ENCODE measurements at places on chromosomes 3 and 15. TPM values are rescaled to one million over a fixed set of nuclear protein-coding genes. Genes with fewer than 3 reads are reported as not detected.
A peak's percentile ranks its signal among the peaks of the same experiment; 100 is the strongest.

DNA sequence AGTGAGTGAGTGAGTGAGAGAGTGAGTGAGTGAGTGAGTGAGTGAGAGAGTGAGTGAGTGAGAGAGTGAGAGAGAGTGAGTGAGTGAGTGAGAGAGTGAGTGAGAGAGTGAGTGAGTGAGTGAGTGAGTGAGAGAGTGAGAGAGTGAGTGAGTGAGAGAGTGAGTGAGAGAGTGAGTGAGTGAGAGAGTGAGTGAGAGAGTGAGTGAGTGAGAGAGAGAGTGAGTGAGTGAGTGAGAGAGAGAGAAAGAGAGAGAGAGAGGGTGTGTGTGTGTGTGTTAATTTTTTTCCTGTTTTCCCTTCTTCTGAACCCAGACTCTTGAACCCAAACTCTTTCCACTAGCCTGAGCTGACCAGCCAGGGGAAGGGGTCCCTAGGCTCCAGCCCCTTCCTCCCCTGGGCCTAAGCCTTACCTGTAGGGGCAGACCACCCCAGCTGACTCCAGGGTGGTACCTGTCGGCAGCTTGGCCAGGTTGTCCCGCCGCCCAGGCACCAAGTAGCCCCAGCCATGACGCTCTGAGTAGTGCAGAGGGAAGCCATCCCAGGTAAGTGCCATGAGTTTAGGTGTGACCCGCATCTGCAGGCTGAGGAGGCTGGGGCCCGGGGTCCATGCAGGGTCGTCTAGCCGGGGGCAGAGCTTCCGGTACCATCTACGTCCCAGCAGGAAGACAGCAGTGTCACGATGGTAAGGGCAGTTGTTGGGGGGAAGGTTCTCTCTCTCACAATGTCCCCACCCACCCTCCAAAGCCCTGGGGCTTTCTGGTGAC, 9.4 kb downstream of the POLG start:
- ATAC-seq, result no peak

DNA sequence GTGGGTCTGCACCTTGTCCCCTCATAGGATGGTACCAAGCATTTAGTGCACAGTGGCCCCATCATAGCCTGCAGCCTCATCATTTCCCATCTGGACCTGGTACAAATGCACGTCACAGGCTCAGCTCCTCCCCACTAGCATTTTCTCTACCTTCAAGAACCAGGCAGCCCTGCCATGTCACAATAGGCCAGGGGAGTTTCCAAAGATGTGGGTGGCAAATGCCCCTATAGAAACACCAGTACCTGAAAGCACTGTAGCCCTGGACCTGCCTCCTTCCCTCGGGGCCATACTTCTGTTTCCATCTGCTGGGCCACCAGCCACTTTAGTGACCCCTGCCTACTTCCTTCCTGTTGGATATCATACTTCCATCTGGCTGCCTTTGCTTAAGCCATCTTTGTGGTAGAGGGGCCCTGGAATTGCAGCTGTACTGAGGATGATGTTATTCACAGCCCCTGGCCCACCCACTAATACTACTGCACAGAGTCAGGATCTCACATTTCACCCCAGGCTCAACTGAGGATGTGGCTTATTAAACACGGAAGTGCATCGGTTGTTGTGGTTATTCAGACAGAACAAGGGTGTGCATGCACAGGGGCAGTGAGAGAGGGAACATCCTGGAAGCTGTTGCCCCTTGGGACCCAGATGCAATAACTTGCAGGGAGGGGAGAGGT, 3.8 kb downstream of the TCTA start:
- no peak for ATAC-seq

DNA sequence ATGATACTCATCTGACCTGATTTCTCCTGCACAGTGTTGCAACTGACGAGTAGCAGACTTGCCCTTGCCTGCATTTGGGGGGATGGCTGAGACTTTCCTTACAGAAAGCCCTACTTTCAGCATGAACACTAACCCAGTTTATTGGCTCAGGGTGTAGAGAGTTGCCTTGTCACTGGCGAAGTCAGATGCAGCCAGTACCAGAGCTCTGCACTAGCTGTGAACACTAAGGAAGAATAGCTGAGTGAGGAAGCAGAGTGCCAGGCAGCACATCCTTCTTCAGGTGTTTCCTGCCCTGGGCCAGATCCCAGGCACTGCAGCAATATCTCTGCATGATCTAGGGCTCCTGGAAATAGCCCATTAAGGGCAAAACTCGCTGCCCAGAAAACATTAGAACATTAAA, 154.0 kb upstream of the SYNPR start:
- ATAC-seq, result no peak

EFHB gene
- not detected for total RNA-seq

DNA sequence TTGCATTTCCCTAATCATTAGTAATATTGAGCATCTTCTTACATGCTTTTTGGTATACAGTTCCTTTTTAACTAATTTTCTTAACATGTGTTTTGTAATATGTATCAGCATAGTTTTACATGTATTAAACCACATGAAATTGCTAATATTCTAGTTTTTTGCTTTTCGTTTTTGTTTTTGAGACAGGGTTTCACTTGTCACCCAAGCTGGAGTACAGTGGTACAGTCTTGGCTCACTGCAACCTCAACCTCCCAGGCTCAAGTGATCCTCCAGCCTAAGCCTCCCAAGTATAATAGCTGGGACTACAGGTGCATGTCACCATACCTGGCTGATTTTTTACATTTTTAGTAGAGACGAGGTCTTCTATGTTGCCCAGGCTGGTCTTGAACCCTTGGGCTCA, 4.4 kb upstream of the ISG20 start:
- no peak for ATAC-seq

DNA sequence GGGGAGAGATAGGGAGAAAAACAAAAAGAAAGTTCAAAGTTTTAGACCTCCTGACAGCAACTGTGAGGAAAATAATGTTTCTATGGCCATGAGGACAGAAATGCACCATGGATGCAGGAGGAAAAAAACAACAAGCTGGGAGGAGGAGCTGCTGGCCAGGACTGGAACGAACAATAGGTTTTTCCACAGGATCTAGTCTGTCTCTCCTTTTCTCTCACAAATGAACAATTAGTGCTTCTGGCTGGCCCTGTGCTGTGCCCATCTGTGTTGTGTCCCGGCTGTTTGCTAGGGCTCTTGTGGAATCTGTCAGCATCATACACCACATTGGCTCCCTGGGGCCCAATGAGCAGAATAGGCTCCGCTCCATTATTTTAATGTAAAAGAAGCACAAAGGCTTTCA, 15.2 kb downstream of the GK5 start:
- no peak for ATAC-seq

B3GALNT1 gene
- total RNA-seq, result 5.2 TPM

- no peak for ATAC-seq
Observed at GRCh38 chr15:92244703-92245102, 149.0 kb upstream of the ST8SIA2 start.

CCR5 gene
- total RNA-seq, result 0.28 TPM

DLL4 gene
- total RNA-seq, result 1.1 TPM

SERINC4 gene
- 0.36 TPM for total RNA-seq

- ATAC-seq, result no peak
Observed at GRCh38 chr15:63597038-63597790, at the start of gene FBXL22. Gene FBXL22 (plus strand): TSS chr15:63597387. CDS start chr15:63597393, 6 bp downstream.

IQCF5 gene
- not detected for total RNA-seq

GRCh38 chr15:55420171-55420866, 12.0 kb downstream of the PIERCE2 start:
- ATAC-seq, result no peak

- ATAC-seq, result peak; percentile 98
Observed at GRCh38 chr15:71237456-71238188, 122.4 kb downstream of the THSD4 start.

- no peak for ATAC-seq
Observed at GRCh38 chr15:101293122-101293521, 1.9 kb downstream of the SNRPA1 start.

ADAMTS9 gene
- 4.3 TPM for total RNA-seq

POLR2H gene
- 46.0 TPM for total RNA-seq

DNA sequence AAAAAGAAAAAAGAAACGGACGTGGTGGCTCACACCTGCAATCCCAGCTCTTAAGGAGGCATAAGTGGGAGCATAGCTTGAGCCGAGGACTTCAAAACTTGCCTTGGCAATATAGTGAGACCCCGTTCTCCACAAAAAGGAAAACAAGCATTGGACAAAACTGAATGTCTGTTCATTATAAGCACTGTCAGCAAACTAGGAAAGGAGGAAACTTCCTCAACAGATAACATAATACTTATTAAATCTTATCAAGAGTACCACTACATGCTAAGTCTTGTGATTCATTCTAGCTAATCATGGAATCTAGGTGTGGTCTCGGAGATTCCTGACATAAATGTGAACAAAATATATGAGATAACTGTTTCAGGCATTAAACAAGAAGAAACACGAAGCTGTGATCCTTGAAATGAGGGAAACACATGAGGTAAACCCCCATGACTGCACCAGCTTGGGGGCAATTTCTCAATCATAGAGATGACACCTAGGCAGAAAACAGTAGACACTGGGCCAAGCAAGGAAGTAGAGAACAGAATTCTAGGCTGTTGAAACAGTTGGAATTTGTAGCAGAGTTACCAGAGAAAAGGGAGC, 33.3 kb downstream of the TRPM7 start:
- ATAC-seq, result no peak

CPN2 gene
- not detected for total RNA-seq

ASB14 gene
- not detected for total RNA-seq

DNA sequence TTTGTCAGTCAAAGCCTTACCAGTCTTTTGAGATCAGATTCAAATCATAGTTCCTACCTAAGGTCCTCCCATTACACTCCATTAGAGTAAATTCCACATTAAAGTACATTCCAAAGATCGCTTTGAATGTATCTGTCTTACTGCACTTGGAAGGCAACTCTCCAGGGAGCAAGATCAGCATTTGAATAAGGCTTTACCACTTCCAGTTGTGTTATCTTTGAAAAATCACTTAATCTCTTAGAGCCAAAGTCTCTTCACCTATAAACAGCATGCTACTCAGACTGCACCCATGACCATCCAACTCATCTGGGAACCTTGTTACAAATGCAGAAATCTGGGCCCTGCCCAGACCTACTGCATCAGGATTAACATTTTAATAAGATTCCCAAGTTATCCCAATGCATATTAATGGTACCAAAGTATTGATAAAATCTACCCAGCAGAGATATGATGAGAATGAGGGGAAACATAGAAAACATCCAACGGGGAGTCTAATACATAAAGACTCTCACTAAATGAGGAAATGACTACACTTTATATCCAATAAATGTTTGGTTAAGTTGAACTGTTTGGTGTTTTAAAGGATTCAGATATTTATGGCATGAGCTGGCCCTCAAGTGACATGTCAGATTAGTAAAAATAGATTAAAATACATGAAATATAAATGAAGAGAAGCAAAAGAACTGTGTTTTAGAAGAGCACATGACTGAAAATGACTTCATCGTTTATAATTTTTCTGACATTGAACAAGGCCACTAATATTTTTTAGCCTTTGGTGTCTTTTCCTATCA, 75.9 kb downstream of the TNIK start:
- no peak for ATAC-seq

GRCh38 chr3:155158346-155159037, 78.4 kb downstream of the MME start:
- ATAC-seq, result no peak

BHLHE40 gene
- 266 TPM for total RNA-seq

- no peak for ATAC-seq
Observed at GRCh38 chr3:181952929-181953328, 241.2 kb downstream of the SOX2 start.

PLSCR2 gene
- total RNA-seq, result 0.12 TPM

ITGA11 gene
- 0.48 TPM for total RNA-seq

DNA sequence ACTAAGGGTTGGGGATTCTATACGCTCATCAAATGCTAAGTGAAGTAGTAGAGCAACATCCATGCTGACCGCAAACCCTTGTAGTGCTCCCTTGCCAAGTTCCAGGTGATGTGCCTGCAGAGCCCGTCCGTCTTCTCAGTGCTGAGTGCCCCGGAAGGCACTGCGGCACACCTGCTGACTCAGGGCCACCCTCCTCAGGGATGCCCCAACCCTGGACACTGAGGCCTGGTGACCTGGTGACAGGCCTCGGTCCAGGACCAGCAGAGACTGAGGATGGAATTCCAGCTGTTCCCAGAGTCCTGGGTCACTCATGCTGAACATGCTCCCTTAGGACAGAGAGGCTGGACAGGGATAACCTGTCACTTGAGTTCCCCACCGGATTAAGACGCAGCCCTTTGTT, 422.5 kb downstream of the OCA2 start:
- ATAC-seq, result no peak

CPLX3 gene
- not detected for total RNA-seq

DNA sequence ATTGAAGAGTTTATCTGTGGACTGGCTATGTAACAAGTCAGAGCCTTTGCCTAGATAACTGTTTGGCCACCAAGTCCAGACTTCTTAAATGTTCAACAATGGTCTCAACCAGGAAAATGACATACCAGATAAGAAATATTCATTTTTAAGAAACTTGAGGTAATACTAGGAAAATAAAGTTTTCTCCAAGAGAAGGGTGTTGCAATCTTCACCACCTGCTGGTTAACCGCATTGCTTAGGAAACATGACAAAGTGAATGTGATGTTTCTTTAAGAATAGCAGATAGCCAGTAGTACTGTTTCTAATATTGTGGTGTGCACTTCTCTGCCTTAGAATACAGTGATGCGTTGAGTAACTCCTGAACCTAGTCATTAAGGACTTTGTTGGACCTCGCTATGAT, 321.5 kb upstream of the CADM2 start:
- ATAC-seq, result no peak

DNA sequence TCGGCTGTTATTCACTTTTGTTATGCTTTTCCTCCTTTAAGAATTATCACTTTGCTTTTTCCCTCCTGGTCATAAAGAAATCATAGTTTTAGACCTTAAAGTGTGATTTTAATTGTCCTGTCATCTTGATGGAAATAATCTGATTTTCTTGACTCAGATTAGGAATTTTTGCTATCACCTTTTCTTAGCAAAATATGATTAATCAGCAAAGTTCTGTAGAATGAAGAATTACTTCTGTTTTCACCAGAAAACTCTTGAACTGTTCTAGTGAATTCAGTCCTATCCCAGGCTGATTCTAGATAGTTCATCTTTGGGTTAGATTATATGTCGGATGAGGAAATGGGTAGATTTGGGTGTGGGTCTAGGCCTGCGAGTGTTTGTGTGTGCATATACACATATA, 12.2 kb downstream of the CMSS1 start:
- ATAC-seq, result no peak

CCRL2 gene
- total RNA-seq, result 0.24 TPM

DNA sequence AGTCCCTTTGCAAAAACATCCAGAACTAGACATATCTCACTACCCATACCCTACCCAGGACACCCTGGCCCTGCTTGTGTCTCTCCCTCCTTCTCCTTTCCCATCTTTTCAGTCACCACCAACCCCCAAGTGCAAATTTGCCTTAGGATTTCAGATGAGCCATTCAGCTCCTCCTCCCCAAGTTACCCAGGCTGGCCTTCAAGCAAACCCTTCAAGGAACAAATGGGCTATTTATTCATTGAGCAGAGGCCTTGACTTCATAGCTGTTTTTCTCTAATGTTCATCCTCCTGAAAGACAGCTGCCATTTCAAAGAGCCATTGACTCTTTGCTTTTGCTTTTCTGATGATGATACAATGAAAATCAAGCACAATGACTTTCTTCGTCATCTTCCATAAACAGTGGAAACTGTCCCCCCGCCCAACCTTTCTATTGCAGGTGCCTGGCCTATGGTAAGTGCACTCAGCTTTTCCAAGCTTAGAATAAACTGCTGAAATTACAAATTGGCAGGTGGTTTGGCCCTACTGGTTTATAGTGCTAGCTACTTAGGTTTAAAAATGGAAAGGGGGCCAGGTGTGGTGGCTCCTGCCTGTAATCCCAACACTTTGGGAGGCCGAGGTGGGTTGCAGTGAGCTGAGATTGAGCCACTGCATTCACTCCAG, 26.1 kb upstream of the KLHL6 start:
- ATAC-seq, result no peak

CSPG4 gene
- 1.9 TPM for total RNA-seq

All from esophagus mucosa (tissue), 1 donor.